ENCODE measurements at places on chromosomes 5 and 9. TPM values are rescaled to one million over a fixed set of nuclear protein-coding genes. Genes with fewer than 3 reads are reported as not detected.

DNA sequence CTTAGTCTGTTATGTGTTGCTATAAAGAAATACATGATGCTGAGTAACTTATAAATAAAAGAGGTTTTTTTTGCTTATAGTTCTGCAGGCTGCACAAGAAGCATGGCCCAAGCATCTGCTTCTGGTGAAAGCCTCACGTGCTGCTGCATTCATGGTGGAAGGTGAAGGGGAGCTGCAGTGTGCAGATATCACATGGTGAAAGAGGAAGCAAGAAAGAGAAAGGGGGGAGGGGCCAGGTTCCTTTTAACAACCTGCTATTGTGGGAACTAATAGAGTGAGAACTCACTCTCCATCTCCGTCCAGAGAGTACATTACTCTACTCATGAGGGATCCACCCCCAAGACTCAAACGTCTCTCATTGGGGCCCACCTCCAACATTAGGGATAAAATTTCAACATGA is 12.5 kb upstream of the PARP8 start:
- no peak overlapping the region for H3K27ac ChIP-seq
- H3K4me3 ChIP-seq, result no peak overlapping the region
- peaks cover 18% of the 10 kb centered on the region for H3K4me1 ChIP-seq
- DNase-seq, result no peak

DNA sequence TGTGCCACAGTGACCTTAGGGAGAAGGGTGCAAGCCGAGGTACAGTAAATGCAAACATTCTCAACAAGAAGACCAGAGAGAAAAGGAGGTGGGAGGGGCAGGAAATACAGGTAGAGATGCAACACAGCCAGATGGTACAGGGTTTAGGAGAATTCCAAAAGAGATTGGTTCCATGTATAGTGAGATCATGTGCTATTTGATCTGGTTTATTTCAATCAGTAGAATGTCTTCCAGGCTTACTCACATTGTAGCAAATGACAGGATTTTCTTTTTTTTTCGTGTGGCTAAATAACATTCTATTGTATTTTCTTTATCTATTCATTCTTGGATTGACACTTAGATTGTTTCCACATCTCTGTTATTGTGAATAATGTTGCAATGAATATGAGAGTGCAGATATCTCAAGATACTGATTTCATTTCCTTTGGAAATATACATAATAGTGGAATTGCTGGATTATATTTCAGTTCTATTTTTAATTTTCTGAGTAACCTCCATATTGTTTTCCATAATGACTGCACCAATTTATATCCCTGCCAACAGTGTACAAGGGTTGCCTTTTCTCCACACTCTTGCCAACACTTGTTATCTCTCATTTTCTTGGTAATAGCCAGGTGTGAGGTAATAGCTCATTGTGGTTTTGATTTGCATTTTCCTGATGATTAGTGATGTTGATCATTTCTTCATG is 107.8 kb upstream of the GAS1 start:
- no peaks in the 10 kb centered on the region for H3K36me3 ChIP-seq
- DNase-seq, result no peak
- H3K4me1 ChIP-seq, result no peaks in the 10 kb centered on the region
- H3K4me3 ChIP-seq, result no peak overlapping the region
- no peak overlapping the region for H3K27ac ChIP-seq
- peaks cover 32% of the 10 kb centered on the region for H3K27me3 ChIP-seq

GRCh38 chr9:92504881-92505280 is 22.6 kb upstream of the ASPN start:
- H3K4me3 ChIP-seq, result no peak overlapping the region
- DNase-seq, result no peak

DNA sequence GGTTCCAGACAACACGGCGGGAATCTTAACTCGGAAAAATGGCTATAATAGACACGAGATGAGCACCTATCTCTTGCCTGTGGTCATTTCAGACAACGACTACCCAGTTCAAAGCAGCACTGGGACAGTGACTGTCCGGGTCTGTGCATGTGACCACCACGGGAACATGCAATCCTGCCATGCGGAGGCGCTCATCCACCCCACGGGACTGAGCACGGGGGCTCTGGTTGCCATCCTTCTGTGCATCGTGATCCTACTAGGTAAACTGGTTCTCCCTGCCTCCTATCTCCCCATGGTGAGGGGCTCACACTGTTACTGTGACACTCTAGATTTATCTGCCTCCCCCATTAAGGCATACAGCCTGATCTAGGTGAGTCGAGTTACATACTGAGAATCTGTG is 124.2 kb downstream of the CDH6 start:
- H3K4me3 ChIP-seq, result no peak overlapping the region
- H3K27ac ChIP-seq, result no peak overlapping the region
- H3K4me1 ChIP-seq, result no peaks in the 10 kb centered on the region
- peaks cover 3% of the 10 kb centered on the region for H3K27me3 ChIP-seq

DNA sequence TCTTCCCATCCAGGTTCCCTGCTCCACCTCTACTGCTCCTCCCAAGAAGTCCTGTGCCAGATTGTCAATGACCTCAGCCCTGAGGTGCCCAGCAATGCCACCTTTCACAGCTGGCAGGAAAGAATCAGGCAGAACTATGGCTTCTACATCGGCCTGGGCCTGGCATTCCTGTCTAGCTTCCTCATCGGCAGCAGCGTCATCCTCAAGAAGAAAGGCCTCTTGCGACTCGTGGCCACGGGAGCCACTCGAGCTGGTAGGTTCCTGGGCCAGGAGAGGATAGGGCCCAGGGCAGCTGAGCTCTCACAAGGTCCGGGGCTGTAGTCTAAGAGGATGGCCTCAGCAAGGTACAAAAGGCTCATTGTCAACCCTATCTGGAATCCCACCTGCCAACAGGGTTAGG is 3.1 kb downstream of the NIPAL4 start:
- H3K27ac ChIP-seq, result no peak overlapping the region
- peaks cover 36% of the 10 kb centered on the region for H3K4me1 ChIP-seq
- H3K36me3 ChIP-seq, result peaks cover 21% of the 10 kb centered on the region
- peaks cover 25% of the 10 kb centered on the region for H3K27me3 ChIP-seq
- DNase-seq, result no peak

- no peaks in the 10 kb centered on the region for H3K36me3 ChIP-seq
- H3K4me1 ChIP-seq, result no peaks in the 10 kb centered on the region
- H3K4me3 ChIP-seq, result no peak overlapping the region
Observed at GRCh38 chr9:135332979-135333748, 146.4 kb upstream of the PPP1R26 start.

DNA sequence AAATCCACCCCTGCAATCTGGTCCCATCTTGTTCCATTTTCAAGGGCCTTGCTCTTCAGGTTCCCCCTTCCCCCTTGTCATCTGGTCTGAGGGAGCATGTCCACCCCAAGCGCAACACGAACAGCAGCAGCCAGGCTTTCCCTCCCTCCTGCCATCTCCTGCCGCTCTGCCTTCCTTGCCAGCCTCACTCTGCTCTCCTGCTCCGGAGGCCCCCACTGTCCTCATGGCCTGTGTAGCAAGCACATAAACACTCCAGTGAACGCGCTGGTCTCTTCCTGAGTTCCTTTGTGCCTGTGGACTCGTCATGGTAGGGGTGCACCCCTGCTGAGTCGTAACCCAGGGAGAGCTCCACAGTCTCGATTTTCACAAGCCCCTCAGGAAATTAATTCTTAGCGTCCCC is 29.9 kb downstream of the TENT4A start:
- H3K27ac ChIP-seq, result no peak overlapping the region
- DNase-seq, result no peak
- H3K27me3 ChIP-seq, result no peaks in the 10 kb centered on the region
- no peak overlapping the region for H3K4me3 ChIP-seq

- peaks cover 61% of the 10 kb centered on the region for H3K4me1 ChIP-seq
- peak overlapping the region; percentile 59 for H3K27ac ChIP-seq
- H3K36me3 ChIP-seq, result peaks cover 43% of the 10 kb centered on the region
- H3K4me3 ChIP-seq, result no peak overlapping the region
- DNase-seq, result no peak
Observed at GRCh38 chr9:101567725-101568350, 26.9 kb downstream of the PPP3R2 start.

- H3K27me3 ChIP-seq, result peaks cover 23% of the 10 kb centered on the region
- no peaks in the 10 kb centered on the region for H3K4me1 ChIP-seq
- H3K4me3 ChIP-seq, result no peak overlapping the region
- H3K27ac ChIP-seq, result no peak overlapping the region
- no peaks in the 10 kb centered on the region for H3K36me3 ChIP-seq
- no peak for DNase-seq
Observed at GRCh38 chr9:131810351-131811170, 70.7 kb upstream of the RAPGEF1 start.

GRCh38 chr9:94946256-94946655 is 219.8 kb downstream of the AOPEP start:
- H3K36me3 ChIP-seq, result no peaks in the 10 kb centered on the region
- no peak for DNase-seq
- no peak overlapping the region for H3K4me3 ChIP-seq

DNA sequence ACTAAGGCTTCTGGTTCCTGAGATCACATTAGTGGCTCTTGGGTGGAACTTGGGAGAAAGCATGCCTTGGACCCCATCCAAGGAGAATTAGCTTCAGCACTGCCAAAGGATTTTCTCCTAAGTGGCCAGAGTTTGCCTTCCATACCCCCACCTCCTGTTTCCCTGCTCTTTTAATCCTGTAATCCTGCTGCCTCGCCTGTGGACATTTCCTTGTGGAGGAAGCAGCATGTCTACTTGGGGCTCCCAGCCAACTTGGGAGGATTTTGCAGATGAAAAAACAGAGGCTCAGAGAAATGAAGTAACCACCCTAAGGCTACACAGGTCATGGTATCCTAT is 1.6 kb downstream of the ARSI start:
- peaks cover 28% of the 10 kb centered on the region for H3K27me3 ChIP-seq
- DNase-seq, result no peak
- no peak overlapping the region for H3K4me3 ChIP-seq
- no peak overlapping the region for H3K27ac ChIP-seq
- peaks cover 2% of the 10 kb centered on the region for H3K4me1 ChIP-seq

GRCh38 chr5:65588694-65589093 is 25.6 kb downstream of the PPWD1 start:
- no peak overlapping the region for H3K27ac ChIP-seq
- H3K4me1 ChIP-seq, result no peaks in the 10 kb centered on the region
- H3K27me3 ChIP-seq, result no peaks in the 10 kb centered on the region
- H3K36me3 ChIP-seq, result peaks cover 11% of the 10 kb centered on the region
- DNase-seq, result no peak
- no peak overlapping the region for H3K4me3 ChIP-seq

- H3K36me3 ChIP-seq, result no peaks in the 10 kb centered on the region
- H3K4me1 ChIP-seq, result no peaks in the 10 kb centered on the region
- DNase-seq, result no peak
- H3K4me3 ChIP-seq, result no peak overlapping the region
- no peaks in the 10 kb centered on the region for H3K27me3 ChIP-seq
Observed at GRCh38 chr9:89639367-89639795, 34.6 kb downstream of the GADD45G start.

GRCh38 chr5:173832386-173832785 is 55.8 kb upstream of the CPEB4 start:
- H3K36me3 ChIP-seq, result no peaks in the 10 kb centered on the region
- H3K4me3 ChIP-seq, result no peak overlapping the region
- no peaks in the 10 kb centered on the region for H3K4me1 ChIP-seq
- no peaks in the 10 kb centered on the region for H3K27me3 ChIP-seq
- DNase-seq, result no peak

DNA sequence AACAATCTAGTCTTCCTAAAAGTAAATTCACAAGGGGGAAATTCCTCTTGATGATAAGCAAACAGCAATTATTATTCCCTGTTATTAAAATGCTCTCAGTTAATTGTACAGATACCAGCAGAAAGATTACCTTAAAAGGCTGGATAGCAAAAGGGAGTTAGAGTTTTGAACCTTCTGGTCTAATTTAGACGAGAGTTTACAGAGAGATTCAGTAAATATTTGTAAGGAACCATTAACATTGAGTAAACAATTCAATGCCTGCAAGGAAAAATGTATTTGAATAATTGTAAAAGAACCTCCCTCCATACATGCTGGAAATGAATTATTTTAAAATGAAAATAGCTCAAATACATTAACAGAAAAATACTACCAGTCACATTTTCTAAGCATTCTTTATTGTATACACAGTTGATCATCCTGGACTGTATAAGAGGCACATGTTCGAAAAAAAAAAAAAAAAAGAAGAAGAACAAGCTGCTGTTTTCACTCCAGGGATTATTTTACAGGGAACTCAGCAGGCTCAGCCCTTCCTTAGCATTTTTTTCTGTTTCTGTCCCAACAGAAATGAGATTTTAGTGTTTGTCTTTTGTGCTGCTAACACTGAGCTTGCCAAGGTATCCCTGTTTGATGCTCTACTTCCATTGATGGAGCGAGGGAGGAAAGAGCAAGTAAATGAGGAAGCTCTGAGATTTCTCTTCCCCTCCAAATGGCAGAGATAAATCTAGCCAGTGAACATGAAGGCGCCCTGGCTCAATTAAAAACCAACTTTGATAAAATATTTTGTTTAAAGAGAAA is 141.1 kb downstream of the ENC1 start:
- no peaks in the 10 kb centered on the region for H3K4me1 ChIP-seq
- no peak overlapping the region for H3K27ac ChIP-seq
- H3K36me3 ChIP-seq, result no peaks in the 10 kb centered on the region
- H3K4me3 ChIP-seq, result no peak overlapping the region

DNA sequence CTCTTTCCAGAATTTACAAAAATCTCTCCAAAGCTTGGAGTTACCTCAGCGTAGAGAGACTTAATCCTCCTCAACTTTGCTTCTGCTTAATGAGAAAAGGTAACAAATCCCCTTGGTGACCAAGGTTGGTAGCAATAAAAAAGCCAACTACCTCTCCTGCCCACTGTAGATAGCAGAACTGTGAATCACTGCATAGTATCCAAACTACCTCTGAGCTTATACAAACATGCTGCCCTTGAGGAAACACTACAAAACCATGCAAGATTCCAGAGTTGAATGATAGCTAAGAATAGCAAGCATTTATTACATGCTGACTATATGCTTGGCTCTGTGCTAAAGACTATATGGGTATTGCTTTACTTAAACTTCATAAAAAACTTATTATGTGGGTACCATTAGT is 2.8 kb upstream of the ADAMTS12 start:
- peaks cover 33% of the 10 kb centered on the region for H3K27me3 ChIP-seq
- no peak overlapping the region for H3K4me3 ChIP-seq
- no peaks in the 10 kb centered on the region for H3K36me3 ChIP-seq
- no peak for DNase-seq
- peaks cover 3% of the 10 kb centered on the region for H3K4me1 ChIP-seq
- no peak overlapping the region for H3K27ac ChIP-seq

DNA sequence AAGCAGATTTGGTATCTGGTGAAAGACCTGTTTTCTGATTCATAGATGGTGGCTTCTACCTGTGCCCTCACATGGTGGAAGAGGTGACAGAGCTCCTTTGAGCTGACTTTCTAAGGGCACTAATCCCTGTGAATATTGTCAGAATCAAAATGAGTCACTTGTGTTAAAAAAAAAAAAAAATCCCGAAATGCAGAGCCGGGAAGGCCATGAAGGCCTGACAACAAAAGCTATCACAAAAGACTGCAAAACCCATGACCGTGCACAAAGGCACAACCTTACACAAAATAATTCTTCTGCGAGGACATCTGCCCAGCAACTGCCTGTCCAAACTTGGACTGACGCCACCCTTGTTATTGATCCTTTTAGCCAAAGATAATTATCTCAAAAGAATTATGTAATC is 19.6 kb upstream of the UBTD2 start:
- no peak overlapping the region for H3K27ac ChIP-seq
- no peaks in the 10 kb centered on the region for H3K36me3 ChIP-seq
- H3K4me3 ChIP-seq, result no peak overlapping the region

Gene SPATA31E1
- not detected for total RNA-seq

Gene DENND1A
- total RNA-seq, result 28.4 TPM

Gene DOCK2
- 203 TPM for total RNA-seq

Gene MAPKAP1
- 54.8 TPM for total RNA-seq
